ENCODE measurements at places on chromosomes 6 and 20. TPM values are rescaled to one million over a fixed set of nuclear protein-coding genes. Genes with fewer than 3 reads are reported as not detected.

POM121L2 gene
- not detected for total RNA-seq

ELOVL5 gene
- 20.8 TPM for total RNA-seq

NKAIN2 gene
- 0.22 TPM for total RNA-seq

KCNQ2 gene
- total RNA-seq = 0.89 TPM

DNA sequence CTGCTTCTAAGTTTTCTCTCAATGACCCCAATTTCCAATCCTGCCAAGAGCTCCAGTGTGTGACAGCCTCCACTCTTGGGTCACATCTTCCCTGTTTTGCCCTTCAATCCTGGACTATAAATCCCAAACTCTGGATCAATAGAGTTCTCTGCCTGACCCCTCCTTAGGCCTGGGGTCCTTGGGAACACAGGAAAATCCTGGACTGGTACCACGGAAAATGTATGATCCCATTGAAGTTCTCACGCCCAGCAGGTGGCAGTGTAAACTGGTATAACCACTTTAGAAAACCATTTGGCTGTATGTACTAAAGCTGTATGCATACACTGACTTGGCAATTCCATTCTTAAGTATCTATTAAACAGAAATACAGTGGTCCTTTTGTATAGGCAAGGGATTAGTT, 98.0 kb downstream of the SNAP25 start:
- no peak for DNase-seq

GRCh38 chr6:88380083-88380482, 213.9 kb upstream of the CNR1 start:
- DNase-seq = peak; percentile 75

DNA sequence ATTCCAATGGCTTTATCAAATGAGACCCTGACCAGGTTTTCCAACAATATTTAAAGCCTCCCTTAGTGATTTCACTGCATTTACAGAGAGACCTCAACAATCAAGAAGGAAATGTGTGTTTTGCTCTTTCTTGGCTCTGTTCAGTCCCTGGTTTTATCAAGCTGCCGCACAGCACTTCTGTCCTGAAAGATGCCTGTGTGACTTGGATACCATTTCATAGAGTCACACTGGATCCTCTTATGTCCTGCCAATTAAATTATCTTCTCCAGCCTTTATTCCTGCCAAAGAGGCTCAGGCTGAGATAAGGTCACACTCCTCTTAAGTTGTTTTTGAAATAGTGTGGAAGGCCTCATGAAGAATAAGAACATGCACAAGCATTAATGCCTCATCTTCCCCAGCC, 197.0 kb upstream of the RNF217 start:
- no peak for DNase-seq

DNA sequence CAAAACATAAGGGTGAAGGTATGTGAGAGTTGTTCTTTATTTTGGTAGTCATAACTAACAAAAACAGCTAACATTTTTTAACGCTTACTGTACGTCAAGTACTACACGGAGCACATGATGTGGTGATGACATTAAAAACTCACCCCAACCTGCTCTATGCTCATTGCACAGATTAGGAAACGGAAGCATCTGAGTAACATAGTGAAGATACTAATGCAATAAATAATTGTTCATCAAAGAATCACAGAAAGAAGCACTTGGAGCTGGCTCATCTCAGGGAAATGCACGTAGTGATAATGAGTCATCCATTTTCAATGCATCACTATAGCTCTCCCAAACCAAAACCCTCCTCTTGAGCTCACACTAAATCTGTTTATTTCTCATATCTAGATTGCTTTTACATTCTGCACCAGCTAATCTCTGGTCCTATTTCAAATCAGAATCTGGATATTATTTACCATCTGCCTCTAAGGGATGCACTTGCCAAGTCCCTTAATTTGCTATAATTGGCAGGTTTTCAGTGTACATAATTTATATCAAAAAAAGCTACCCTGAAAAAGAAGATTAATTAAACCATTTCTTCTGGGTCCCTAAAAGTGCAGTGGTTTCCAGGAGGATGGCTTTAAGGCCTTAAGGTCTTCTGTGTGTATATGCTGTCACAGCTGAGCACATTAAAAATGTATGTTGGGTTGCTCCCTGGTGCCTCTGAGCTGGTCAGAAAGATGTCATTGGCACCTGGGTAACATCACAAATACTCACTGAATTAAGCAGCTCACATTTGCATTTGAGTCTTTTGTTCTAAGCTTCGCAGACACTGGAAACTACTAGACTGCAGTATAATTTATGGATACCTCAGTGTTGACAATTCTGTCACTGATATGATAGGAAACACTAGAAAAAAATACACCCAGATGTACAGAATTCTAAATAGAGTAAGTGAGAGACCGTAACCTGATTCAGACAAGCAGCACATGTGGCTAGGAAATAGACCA, 677.4 kb upstream of the CITED2 start:
- DNase-seq = no peak

DNA sequence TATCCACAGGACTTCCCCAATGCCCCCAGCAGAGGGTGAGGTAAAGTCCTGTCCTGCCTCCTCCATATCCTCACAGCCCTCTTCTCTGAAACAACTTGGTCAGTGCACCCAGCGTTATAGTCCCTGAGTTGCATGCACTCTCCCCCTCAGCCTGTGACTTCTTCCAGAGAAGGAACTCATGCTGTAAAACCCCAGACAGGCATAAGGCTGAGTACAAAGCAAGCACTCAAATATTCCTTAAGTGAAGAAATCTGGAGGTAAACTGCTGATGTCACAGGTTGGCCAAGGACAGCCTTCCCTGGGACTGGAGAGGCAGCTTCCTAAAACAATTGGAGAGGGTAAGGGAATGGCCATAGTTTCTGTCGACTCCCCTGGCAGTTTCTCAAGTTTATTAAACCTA, 12.9 kb upstream of the SRPK1 start:
- DNase-seq = no peak

DNA sequence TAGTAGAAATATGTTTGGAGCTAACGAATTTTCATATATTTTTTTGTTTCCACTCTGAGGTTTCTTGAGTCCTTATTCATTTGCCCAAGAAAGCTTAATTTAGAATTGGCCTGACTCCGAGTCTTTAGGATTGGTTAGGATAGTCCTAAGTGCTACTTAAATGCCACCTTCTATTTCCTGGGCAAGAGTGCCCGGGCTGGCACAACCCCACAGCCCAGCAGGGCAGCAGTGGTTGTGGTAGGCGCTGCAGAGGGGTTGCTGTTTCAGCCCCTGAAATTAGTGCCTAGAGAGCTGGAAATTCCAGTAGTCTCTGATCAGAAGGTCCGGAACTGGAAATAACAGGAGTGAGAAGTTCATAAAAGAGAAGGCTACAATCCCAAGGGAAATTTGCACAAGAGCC, 139.4 kb upstream of the TENT5A start:
- DNase-seq = peak; percentile 43
